Esophagus mucosa (tissue), 1 donor: ENCODE measurements at places on chromosomes 6 and 20.

DNA sequence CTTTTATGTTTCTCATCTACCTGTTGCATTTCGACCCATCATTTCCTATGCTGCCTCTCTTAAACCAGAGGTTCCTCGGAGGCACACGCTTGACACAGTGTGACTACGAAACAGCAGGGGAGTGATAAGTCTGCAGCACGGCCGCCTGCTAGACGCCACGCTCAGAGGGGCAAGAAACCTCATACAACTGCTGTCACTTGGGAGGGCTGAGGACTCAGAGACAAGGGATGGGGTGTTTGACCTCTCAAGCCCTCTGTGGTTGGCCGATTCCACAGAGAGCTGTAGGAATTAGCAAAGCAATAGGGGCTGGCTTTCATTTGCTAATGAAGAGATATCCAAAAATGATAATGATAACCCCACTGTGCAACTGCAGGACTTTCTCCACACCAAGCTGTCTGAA, 372.5 kb downstream of the ZFAND3 start:
- ATAC-seq, result no peak

GRCh38 chr6:169831450-169832246, 80.2 kb downstream of the ERMARD start:
- ATAC-seq, result peak; percentile 85

DNA sequence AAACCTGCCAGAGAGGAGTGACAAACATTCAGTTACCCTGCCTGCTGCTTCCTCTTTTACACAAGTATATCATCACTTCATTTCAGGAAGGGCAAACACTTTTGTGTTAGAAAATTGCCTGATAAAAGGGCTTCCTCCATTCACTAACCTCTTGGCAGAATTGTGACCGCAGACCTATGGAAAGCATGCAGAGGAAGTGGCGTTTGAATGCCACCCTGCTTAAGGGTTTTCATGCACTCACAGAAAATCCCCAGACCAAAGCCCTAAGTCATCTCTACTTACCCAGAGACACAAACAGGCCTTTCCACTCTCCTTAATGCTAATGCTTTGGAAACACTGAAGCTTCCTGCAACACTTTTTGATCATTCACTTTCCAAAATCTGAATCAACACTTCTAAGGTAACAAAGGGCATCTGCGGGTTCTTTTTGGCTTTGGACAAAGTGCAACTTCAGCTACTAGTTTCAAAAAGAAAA, 22.1 kb upstream of the RALGAPA2 start:
- no peak for ATAC-seq

DNA sequence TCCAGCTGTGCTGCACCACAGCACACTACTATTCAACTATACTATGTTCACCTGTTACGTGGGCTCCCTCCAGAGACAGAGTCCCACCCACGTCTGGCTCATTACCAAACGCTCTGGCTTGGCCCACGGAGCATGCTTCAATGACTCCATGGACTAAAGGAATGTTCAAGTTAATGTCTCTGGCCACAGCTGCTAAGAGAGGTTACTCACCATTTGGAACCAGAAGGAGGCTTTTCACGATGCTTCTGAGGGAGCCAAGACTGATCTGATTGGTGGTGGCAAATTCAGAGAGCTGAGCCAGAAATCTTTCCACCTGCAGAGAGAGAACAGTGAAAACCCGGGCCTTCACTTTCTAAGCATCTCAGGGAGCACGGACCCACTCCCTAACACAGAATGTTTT, 15.6 kb downstream of the COMMD7 start:
- no peak for ATAC-seq

DNA sequence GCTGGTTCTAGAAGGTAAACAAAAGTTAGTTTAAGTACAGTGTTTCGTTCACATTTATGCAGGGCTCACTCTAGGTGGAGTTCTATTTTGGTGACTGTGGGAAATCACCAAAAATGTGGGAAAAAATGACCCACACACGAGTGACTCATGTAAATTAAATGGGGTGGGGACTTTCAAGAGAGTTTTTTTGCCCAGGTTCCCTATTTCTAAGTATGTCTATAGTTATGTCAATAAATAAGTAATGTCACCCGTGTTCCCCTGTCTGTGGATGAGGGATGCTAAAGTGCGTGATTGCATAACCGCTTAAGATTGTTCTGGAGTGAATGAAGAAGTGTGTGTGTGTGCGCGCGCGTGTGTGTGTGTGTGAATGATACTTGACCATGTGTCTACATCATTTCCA, 69.1 kb downstream of the MYB start:
- no peak for ATAC-seq

DNA sequence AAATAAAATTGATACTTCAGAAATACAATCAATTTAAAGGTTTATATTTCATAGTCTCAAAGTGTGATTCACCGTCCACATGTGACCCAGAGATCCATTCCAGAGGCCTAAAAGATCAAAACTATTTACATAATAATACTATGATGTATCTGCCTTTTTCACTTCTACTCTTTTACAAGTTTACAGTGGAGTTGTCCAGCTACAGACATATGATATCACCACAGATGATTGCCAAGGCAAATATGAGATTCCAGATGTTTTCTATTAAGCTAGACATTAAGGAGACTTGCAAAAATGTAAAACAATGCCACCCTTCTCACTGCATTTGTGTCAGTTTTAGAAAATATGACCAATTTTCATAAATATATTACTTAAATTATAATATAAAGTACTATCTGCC, 443.7 kb downstream of the GJA1 start:
- ATAC-seq, result no peak

GRCh38 chr20:4726710-4727397, 5.1 kb downstream of the PRND start:
- ATAC-seq, result peak; percentile 56

DNA sequence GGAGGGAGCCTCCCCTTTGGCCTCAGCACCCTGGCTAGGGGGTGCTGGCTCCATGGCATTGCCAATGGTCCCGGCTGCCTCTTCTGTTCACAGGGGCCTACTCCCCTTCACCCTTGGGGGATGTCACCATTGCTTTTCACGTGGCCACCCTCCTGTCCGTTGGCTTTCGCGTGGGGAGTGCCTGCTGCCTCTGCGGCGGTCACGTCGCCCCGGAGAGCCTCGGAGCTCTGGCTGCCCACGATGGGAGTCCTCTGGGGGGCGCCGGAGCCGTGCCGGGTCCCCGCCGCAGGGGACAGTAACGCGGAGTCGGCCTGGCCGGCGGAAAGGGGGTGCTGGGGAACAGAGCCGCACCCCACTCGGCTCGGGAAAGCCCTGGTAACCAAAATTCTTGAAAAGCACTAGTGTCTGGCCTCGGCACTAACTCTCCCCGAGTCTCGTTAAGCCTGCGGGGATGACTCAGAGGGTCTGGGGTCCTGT, 661 bp upstream of the HEBP2 start:
- ATAC-seq, result peak; percentile 30

GRCh38 chr20:34402461-34402860, 39.4 kb downstream of the ITCH start:
- no peak for ATAC-seq

DNA sequence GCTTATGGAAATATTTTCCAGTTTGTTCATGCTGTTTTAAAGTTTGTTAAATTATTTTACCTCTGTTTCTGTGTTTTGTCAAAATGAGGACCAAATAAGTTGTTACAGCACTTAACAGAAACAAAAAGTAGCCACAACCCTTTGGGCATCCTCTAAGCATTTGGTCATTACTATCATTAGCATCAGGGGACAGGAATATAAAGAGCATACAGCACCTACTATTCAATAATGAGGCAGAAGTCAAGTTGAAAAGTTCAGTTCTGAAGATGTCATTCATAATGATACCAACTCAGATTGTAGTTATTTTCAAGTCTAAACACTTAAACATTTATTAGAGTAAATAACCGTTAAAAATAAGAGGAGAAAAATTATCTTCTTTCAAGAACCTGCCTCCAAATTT, 862.3 kb upstream of the FLRT3 start:
- ATAC-seq, result no peak

- ATAC-seq, result no peak
These were observed 187.8 kb downstream of the KIF16B start for GRCh38 chr20:16385462-16385861.

- no peak for ATAC-seq
These were observed 7.4 kb upstream of the LAMP5 start for GRCh38 chr20:9506964-9507369.

- no peak for ATAC-seq
These were observed 39.4 kb upstream of the EEF1A1 start for GRCh38 chr6:73560182-73560732.

DNA sequence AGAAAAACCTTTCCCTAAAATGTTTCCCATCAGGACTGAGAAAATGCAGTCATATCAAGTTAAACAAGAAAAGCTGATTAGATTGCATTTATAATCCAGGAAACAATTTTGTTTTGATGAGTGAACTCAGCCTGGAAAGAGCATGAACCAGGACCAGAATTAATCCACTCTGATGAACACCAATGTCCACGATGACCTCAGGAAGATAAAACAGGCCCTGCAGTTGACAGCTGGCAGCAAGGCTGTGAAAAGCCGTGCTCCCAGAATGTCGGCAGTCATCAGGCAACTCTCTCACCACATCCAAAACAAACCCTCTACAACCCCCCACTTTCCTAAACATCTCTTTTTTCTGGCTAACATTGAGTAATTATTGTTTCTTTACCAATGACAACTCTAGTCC, 74.0 kb upstream of the PROKR2 start:
- ATAC-seq, result no peak

DNA sequence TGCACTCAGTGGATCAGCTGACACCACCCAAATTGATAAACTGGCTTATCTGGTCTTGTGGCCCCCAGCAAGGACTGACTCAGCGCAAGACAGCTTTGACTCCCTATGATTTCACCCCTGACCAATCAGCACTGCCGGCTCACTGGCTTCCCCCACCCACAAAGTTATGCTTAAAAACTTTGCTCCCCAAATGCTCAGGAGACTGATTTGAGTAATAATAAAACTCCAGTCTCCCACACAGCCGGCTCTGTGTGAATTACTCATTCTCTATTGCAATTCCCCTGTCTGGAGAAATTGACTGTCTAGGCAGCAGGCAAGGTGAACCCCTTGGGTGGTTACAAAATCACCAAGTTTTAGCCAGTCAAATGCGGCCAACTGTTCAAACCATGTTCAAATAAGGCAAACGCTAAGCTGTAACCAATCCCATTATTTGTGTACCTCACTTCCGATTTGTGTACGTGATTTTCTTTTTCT, 32.5 kb downstream of the SLC22A2 start:
- no peak for ATAC-seq

GRCh38 chr6:98589536-98589935, 244.8 kb upstream of the POU3F2 start:
- no peak for ATAC-seq

DNA sequence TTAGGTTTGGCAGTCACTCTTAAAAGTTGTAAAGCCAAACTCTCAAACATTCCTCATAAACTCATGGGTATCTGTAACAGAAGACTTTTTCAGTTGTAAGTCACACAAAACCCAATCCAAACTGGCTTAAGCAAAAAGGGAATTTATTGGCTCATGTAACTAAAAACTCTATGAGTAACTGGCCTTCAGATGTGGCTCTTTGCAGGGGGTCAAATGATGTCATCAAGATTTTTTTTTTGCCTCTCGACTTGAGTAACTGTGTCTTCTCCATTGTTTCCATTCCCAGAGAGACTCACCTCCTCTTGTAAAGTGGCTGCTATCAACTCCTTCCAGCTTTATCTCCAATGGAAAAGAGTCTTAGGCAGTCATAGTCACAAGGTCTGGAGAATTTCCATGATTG, 645.0 kb downstream of the DHX35 start:
- no peak for ATAC-seq

GRCh38 chr20:50491926-50492634, 18.1 kb upstream of the PTPN1 start:
- peak; percentile 67 for ATAC-seq

DNA sequence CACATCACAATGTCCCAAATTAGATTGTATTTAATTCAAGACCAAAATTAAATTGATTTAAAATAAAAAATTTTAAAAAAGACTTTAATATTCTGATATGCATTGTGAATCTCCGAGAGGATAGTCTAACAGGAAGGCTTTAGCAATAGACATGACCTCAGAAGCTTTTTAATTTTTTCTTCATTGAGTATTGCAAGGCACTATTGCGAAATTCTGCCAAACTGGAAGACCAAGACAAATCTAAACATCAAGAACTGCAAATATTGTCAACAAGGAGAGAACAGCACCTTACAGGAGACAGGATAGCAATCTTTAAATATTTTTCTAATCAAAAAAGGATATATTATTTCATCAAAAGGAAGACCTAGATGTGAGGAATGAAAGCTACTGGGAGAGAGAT, 56.9 kb downstream of the BMP5 start:
- no peak for ATAC-seq

GRCh38 chr6:299104-299980, 7.1 kb downstream of the DUSP22 start:
- no peak for ATAC-seq

DNA sequence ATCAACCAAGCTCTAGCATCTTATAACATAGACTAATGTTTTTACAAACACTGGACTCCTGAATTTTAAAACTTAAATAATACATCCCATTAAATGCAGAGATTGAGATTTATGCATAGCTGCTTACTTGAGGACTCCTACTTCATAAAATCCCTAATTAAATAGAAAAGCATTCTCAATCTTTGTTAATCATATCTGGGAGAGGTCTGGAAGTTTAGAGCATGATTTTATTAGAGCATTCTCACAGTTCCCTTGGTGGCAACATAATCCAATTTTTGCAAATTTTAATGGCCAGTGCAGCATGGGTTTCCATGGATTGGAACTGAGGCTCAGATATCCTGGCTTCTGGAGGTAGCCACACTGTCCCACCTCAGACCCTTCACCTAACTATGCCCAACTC, 19.5 kb downstream of the BTBD3 start:
- no peak for ATAC-seq

- no peak for ATAC-seq
These were observed 91.7 kb downstream of the YTHDF1 start for GRCh38 chr20:63124092-63124781.

DNA sequence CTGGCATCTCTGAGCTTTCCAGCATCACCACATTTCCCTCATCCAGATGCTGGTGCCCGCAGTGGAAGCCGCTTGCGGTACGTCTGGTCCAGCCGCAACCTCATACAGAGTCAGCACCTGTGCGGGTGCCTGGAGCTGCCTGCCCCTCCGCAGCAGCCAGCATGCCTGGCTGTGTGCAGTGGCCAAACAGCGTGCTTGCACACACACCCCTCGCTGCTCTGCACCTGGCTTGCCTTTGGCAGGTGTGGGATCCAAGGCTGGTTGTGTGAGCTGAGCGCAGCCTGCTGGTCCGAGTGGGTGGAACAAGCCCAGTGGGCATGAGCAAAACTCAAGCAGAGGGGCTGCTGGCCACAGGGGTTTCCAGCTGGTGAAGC, 3.1 kb upstream of the HINT3 start:
- ATAC-seq, result peak; percentile 67

- no peak for ATAC-seq
These were observed 10.4 kb downstream of the MRPL14 start for GRCh38 chr6:44116641-44117382.

GRCh38 chr6:34748757-34749156, 8.5 kb upstream of the SNRPC start:
- no peak for ATAC-seq

GRCh38 chr6:20028143-20028542, 184.1 kb downstream of the MBOAT1 start:
- ATAC-seq, result no peak
